ENCODE measurements at places on chromosomes 7 and 10.

- no peak for DNase-seq
Observed at GRCh38 chr7:19871102-19871501, 97.7 kb upstream of the TMEM196 start.

- DNase-seq = no peak
Observed at GRCh38 chr7:115356139-115356746, 434.3 kb downstream of the MDFIC start.

GRCh38 chr7:95577137-95577536 is 19.2 kb downstream of the PDK4 start:
- DNase-seq = no peak

- no peak for DNase-seq
Observed at GRCh38 chr10:125709553-125710474, 9.7 kb upstream of the EDRF1 start.

DNA sequence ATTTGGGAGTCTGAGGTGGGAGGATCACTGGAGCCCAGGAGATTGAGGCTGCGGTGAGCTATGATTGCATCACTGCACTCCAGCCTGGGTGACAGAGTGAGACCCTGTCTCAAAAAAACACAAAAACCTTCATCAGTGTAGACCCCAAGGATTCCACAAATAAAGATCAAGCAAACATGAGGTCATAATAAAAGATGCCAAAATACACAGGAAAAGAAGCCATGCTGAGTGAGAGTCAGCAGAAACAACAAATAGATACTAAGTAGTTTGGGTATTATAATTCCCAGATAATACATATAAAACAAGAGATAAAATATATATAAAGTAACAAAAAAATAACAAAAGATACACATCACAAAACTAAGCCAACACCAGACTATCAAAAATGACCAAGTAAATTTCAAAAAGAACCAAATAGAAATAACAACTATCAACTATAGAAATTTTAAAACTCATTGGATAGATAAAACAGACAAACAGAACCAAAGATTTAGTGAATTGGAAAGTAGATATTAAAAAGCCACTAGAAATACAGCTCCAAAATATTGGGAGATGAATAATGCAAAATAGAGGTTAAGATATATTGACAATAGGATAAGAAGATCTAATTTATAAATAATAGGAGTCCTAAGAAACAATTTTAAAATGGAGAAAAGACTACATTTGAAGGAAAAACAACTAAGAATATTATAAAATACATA is 48.9 kb upstream of the FHIP2A start:
- no peak for DNase-seq

- no peak for DNase-seq
Observed at GRCh38 chr10:86389441-86390193, 23.0 kb upstream of the GRID1 start.

- no peak for DNase-seq
Observed at GRCh38 chr7:35968140-35968940, 167.5 kb downstream of the SEPTIN7 start.

- no peak for DNase-seq
Observed at GRCh38 chr10:110323503-110323902, 18.8 kb upstream of the SMNDC1 start.

DNA sequence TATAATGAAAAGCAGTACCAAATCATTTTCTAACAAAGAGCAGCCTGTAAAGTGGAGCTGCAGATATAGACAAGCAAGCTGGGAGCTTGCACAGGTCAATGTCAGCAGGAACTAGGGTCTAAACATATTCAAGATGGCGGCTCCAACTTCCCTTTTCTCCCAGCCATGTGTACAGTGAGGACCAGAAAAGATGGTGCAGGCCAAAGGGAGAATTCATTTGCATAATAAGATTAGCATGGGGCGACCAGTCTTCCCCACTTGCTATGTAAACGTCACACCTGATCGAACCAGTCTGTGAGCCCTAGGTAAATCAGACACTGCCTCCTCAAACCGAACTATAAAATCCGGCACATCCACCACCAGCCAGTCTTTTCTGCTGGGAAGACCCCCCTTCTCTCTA is 4.4 kb upstream of the RAPGEF5 start:
- no peak for DNase-seq

- no peak for DNase-seq
Observed at GRCh38 chr7:122549578-122549977, 149.3 kb downstream of the RNF133 start.

DNA sequence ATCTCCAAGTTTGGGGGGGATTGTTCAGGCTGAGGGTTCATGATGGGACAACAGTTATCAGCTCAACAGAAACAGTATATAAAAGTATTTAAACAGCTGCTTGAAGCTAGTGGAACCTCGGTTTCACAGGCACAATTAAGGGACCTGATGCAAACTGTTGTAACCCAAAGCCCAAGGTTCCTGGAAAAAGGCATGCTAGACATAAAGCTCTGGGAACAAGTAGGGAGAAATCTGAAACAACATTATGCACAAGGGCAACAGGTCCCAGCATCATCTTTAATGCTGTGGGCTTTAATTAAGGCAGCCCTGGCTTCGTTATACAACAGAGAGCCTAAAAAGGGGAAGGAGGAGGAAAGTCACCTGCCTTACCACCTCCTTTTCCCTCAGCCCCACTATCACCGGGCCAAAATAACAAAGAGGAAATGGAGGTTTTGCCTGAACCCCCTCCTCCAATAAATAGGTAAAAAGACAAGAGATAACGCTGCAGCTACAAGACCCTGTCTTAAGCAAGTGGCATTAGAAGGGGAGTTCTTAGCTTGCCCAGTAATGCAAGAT is 83.2 kb upstream of the GPR22 start:
- no peak for DNase-seq

- DNase-seq = no peak
Observed at GRCh38 chr10:38093816-38094157, 350 bp upstream of the ZNF37A start.

- no peak for DNase-seq
Observed at GRCh38 chr10:124971276-124971675, 29.4 kb downstream of the ZRANB1 start.

- DNase-seq = no peak
Observed at GRCh38 chr10:117519879-117520278, 22.7 kb upstream of the EMX2 start.

GRCh38 chr7:123692471-123692877 is 36.8 kb downstream of the LMOD2 start:
- DNase-seq = no peak

DNA sequence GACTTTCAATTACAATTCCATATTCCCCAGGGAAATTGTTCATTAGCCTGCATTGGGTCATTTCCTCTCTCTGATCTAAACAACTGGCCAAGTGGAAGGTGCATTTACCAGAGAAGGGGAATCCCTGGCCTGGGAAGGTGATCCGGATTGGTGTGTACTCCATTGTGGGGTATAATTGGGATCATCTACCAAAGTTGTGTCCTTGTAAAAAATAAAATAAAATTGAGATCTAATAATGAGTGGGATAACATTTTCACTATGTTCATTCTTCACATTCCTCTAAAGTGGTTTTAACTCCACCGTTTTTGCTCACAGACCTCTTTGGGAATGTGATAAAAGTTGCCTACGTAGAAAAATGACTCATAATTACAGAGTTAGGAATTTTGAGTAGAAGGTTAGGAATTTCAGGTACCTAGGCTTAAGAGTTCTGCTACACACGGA is 22.8 kb downstream of the ARL5B start:
- no peak for DNase-seq

Data from cerebellar nuclear complex (tissue), 1 donor.